ENCODE measurements at places on chromosomes 12 and 14. TPM values are rescaled to one million over a fixed set of nuclear protein-coding genes. Genes with fewer than 3 reads are reported as not detected.

Gene SAV1
- 28.7 TPM for total RNA-seq

Gene HOXC10
- total RNA-seq = 1.2 TPM

Gene KLRC1
- total RNA-seq = not detected

Gene BDKRB1
- total RNA-seq = not detected

Gene TPH2
- not detected for total RNA-seq

Gene CD69
- total RNA-seq = 32.5 TPM

Gene BMP4
- 50.6 TPM for total RNA-seq

Gene CLEC1B
- not detected for total RNA-seq

Gene MYO1A
- not detected for total RNA-seq

Gene CCDC197
- total RNA-seq = not detected

Gene CCDC175
- not detected for total RNA-seq

Gene LMNTD1
- total RNA-seq = 0.82 TPM

Gene POTEM
- not detected for total RNA-seq

Gene MSI1
- not detected for total RNA-seq

Gene APOLD1
- total RNA-seq = 31.4 TPM

Gene MYBPC1
- not detected for total RNA-seq

Gene MON2
- 25.5 TPM for total RNA-seq

Gene SPIC
- not detected for total RNA-seq

Gene HOXC13
- not detected for total RNA-seq

Gene KLRB1
- total RNA-seq = not detected

Gene RNASE1
- 387 TPM for total RNA-seq

Gene TRHDE
- 1.5 TPM for total RNA-seq

Gene AP1G2
- 36.8 TPM for total RNA-seq

Gene NOC4L
- total RNA-seq = 23.2 TPM

Gene OR4K13
- total RNA-seq = not detected

Gene KRT75
- total RNA-seq = not detected

Gene KHNYN
- 57.6 TPM for total RNA-seq

Gene SLC6A15
- 10.0 TPM for total RNA-seq

Gene ACYP1
- total RNA-seq = 8.2 TPM

Gene SYT10
- total RNA-seq = not detected

Gene FAM181A
- total RNA-seq = not detected

Gene KCNC2
- total RNA-seq = not detected

Gene UNG
- 40.8 TPM for total RNA-seq

Gene NGB
- total RNA-seq = not detected

Gene CCDC184
- 0.41 TPM for total RNA-seq

Gene RBMS2
- 75.8 TPM for total RNA-seq

Gene WSCD2
- not detected for total RNA-seq

Gene IGFBP6
- 55.3 TPM for total RNA-seq

Gene SIX6
- not detected for total RNA-seq

Gene CHPT1
- 28.1 TPM for total RNA-seq

Gene SDR9C7
- not detected for total RNA-seq

Gene PTGES3
- 110 TPM for total RNA-seq

All from glomerular endothelial cell (primary cell).